CD4-positive, alpha-beta T cell treated with Interleukin-2 at 100 ng/mL for 4 hours (primary cell): ENCODE measurements at places on chromosomes 7 and 10.
A peak's percentile ranks its signal among the peaks of the same experiment; 100 is the strongest.

DNA sequence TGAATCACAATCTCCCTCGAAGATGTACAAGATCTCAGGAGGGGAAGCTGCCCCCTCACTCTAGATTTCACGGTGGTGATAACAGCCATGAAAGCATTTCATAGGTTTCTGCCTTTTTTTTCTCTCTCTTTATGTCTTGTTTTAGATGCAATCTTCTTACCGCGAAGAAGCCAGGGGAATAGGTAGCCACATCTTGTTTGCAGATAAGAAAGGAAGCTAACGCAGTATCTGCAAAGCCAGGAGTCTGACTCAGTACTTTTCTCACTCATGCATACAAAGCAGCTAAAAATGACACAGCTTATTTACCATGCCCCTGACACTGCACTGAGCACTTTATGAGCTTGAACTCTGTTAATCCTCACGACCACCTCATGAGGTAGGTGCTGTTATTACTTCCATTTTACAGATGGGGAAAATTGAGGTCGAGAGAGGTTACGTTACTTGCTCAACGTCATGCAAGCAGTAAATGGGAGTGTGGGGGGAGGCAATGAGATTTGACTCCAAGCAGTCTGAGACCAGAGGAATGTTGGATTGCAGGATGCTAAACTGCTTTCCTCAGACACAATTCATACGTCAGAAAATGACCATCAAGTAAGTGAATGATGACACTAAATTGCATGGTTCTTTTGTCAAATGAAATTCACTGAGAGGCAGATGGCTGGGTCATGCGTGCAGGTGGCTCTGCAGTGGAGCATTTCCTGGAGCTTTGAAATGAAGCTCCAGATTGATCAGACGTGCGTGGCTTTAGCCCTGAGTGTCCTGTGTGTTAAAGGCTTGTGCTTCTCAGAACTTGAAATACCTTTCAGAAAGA lies 3.3 kb downstream of the MAP3K8 start:
- peak; percentile 69 for DNase-seq

DNA sequence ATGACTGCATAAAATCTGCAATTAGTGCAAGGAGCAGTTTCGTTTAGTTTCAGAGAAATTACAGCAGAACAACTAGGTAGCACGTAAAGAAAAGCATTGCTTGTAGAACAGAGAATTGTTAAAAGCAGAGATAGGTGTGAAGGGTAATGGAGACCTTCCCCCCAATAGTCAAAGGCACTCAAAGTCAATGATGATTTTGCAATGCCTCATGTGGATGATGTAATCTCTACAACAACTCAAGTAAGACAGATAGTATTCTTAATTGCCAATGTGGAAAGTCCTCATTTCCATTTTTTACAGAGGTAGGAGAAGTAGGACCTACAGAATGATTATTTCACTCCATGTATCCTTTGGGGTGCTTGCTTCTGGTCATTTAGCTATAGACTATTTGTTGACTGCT lies 94.3 kb upstream of the GNAI1 start:
- DNase-seq = no peak

DNA sequence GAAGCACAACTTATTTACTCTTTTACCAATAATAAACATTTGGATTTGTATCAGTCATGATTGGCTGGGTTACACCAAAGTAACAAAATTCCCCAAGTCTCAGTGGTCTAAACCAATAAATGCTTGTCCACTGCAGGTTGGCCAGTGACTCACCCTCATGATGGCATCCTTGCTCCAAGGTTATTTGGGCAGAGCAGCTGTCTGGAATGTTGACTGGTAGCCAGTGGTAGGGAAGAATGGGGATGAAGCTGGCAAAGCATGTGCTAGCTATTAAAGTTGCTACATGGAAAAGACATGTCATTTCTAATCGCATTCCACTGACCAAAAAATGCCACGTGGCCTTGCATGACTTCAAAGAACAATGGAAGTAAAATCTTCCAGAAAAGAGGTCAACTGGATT lies 1168.7 kb upstream of the CELF2 start:
- DNase-seq = no peak

GRCh38 chr10:102435529-102436233 lies 3.3 kb upstream of the CUEDC2 start:
- DNase-seq = peak; percentile 50

DNA sequence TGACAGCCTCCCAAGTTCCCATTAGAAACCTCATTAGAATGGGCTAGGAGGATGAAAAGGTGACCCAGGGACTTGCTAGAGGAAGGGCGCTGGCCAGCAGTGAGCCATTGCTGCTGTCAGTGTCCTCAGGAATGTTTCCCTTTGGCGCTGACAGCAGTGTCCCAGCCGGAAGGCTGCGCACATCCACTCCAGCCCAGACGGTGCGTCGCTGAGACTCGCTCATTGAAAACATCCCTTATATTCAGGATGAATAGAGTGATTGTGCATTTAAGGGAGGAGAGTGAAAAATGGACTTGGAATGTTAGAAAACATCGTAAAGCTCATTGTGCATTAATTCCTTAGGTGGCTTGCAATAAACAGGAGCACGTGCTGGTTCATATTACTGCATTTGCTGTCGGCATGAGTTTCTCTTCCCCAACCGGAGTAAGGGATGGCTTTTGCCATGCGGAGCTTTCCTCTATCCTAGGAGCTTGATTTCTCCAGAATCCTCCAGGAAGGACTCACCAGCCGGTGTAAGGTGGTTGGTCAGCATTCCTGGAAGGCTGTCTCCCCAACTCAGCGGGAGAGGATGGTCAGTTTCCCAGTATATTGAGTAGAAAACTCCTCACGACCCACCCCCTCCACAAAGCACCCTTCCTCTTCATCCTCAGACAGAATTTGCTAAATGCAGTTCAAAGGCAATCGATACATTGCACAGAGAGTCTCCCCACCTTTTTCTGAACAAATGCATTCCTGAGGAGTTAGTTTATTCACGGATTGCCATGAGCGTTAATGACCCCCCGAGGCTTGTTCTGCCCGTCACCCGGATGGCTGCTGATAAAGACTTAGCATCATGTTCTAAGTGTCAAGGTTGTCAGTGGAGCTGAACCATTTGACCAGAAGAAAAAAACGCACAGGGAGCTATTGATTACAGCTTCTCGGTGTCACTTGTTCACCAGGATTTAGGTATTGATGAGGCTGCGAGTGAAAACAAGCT lies 201.8 kb downstream of the EBF3 start:
- DNase-seq = no peak

- no peak for DNase-seq
Measured at GRCh38 chr10:35731828-35732227, 89.7 kb upstream of the FZD8 start.

- no peak for DNase-seq
Measured at GRCh38 chr7:148211740-148212151, 378.8 kb upstream of the C7orf33 start.

DNA sequence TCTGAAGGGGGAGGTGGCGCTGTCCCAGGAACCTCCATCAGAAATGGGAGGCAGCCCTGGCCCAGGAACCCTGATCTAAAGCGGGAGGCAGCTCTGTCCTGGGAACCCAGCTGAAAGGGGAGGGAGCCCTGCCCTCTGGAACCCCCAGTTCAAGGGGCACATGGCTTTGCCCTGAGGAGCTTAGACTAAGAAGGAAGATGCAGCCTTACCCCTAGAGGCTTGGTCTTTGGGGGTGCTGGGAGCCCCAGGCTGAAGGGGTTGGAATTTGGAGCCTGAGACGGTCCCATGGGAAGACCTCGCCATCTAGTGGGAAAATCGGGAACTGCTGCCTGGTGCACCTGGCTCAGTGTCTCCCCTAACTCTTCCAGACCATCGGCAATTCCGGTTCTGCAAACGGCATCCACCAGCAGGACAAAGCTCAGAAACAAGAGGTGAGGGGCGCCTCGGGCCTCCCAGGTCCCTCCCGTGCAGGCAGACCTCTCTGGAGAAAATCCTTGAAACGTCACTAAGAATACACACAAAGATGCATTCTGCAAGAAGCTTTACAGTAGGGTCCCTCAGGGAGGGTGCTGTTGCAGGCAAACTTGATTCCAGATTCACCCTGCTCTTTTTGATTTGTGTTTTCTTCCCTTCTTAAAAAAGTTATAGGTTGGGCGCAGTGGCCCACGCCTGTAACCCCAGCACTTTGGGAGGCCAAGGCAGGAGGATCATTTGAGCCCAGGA lies 52.4 kb upstream of the GTF2IRD1 start:
- DNase-seq = peak; percentile 72

GRCh38 chr7:93835702-93836101 lies 54.9 kb downstream of the TFPI2 start:
- DNase-seq = no peak

GRCh38 chr7:12872487-12872886 lies 185.1 kb downstream of the ARL4A start:
- no peak for DNase-seq
